ENCODE measurements at places on chromosomes 2 and 18.

- DNase-seq = no peak
Measured at GRCh38 chr2:229410264-229410663, 139.2 kb upstream of the PID1 start.

DNA sequence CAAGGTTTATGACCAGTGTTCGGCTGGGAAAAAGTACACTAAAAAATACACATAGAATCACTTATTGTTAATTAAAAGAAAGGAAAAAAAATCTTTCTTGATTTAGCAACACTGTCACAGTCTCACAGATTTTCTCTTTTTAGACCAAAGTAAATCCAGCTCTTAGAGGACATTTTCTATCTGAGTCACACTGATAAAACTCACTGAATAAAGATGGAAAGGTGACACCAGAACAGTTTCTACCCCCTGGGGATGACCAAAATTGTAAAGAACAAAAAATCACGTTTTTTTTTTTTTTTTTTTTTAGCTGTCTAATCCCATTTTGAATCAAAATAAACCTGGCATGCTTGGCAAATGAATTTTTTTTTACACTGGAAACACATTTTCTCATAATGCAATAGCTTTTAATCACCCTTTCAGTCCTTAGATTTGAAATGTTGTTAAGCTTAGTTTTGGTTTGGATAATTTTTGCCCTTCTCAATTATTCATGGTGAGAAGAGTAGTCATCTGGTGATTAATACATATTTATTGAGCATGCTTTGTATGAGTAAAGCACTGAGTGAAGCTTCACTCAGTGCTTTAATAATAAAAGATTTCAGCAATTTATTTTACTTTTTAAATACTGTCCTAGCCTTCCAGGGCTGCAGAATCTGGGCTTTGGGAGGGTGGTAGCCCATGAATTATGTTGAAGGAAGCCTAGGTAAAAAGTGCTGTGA lies 886.3 kb downstream of the SLC4A3 start:
- no peak for DNase-seq

DNA sequence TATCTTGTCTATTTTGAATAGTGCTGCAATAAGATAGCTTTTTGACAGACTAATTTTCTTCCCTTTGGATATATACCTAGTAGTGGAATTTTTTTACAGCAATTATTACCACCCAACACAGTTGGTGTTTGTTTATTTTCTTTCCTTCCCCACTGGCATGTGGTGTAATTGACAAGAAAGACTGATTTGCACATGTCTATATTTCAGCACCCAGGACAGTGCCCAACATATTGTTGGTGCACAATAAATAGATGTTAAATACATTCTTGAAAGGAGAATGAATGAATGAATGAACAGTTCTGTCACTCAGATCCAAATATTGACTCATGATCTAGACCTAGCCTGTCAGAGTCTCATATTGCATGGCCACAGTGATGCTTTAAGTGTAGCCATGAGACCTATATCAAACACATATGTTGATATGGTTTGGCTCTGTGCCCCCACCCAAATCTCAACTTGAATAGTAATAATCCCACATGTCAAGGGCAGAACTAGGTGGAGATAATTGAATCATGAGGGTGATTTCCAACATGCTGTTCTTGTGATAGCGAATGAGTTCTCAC lies 538.2 kb downstream of the NYAP2 start:
- no peak for DNase-seq

GRCh38 chr2:238771218-238771617 lies 76.7 kb upstream of the TWIST2 start:
- DNase-seq = no peak

- no peak for DNase-seq
Measured at GRCh38 chr2:20108655-20109396, 57.4 kb upstream of the LAPTM4A start.

- no peak for DNase-seq
Measured at GRCh38 chr18:60197671-60198462, 174.7 kb downstream of the MC4R start.

Measured in dermis microvascular lymphatic vessel endothelial cell (primary cell).